ENCODE measurements at places on chromosomes 7 and 10. TPM values are rescaled to one million over a fixed set of nuclear protein-coding genes. Genes with fewer than 3 reads are reported as not detected.

DNA sequence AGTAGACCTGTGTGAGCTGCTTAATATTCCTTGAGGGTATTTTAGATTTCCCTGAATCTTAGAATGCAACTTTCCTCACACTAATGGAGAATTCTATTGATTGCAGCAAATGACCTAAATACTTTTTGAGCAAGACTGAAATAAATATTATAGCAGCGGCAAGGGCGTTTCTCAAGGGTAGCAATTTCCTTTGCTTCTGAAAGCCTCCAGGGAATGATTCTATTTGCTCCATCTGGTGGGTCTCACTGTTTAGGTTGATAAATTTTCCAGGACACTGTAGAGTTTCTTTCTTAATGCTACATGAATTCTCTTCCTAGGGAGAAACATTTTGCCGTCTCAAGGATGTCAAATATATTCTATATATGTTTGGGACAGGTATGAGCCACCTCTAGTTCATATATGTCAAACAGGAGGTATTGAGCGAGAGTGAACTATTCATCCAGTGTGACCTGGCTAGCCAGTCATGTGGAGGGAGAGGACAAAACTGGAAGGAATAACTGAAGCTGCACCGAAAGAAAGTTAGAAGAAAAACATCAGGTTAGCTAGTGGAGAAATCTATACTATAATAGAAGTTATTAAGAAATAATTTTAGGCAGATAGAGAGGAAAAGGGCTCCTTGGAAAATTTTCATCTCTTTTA lies 57.9 kb upstream of the FZD8 start:
- no peaks in the 10 kb centered on the region for H3K4me1 ChIP-seq
- H3K4me3 ChIP-seq = no peak overlapping the region
- no peaks in the 10 kb centered on the region for H3K27me3 ChIP-seq
- no peak for DNase-seq

The CFAP58 gene
- 0.12 TPM for polyA plus RNA-seq

GRCh38 chr10:28958468-28958867 lies 281.1 kb downstream of the BAMBI start:
- no peaks in the 10 kb centered on the region for H3K4me1 ChIP-seq
- no peak for DNase-seq
- no peaks in the 10 kb centered on the region for H3K27me3 ChIP-seq
- H3K36me3 ChIP-seq = no peaks in the 10 kb centered on the region
- no peak overlapping the region for H3K27ac ChIP-seq
- H3K4me3 ChIP-seq = no peak overlapping the region

The SSC4D gene
- polyA plus RNA-seq = not detected

DNA sequence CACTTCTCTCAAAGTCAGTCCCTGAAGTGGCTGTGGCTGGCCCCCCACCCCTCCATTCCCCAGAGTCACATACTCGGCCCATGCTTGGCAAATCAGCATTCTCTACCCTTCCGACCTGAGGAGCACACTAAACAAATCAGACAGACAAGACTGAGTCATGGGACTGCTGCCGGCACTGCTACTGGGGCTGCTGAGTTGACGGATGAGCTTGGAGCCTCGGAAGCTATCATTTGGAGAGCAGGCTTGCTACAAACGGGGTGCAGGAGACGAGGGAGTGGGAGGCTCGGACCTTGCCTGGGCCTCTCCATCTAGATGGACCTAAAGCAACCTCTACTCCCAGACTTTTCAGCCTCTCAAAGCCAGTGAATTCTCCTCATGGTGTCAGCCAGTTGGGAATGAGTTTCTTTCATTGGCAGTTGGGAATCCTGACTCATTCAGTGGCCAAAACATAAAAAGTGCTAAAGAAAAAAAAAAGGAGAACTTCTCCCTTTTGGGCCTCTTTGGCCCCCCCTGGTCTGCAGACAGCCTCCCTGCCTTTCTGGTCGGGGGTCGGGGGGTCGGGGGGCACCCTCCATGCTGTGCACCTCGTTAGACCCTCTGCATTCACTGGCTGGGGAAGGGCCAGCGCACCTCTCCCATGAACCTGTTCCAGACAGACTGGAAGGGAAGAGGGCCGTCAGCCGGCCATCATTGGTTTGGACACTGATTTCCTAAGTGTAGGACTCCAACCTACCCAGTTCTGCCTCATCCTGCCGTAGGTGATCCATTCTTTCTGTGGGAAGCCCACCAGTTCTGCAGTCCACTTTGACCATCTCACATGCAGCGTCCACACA lies 52.3 kb upstream of the COL13A1 start:
- no peaks in the 10 kb centered on the region for H3K4me1 ChIP-seq
- no peak overlapping the region for H3K27ac ChIP-seq
- DNase-seq = no peak
- no peaks in the 10 kb centered on the region for H3K36me3 ChIP-seq
- no peak overlapping the region for H3K4me3 ChIP-seq

Measured in small intestine (tissue), 16 donors.